ENCODE measurements at places on chromosomes 2 and 18. TPM values are rescaled to one million over a fixed set of nuclear protein-coding genes. Genes with fewer than 3 reads are reported as not detected.

The MITD1 gene
- 40.6 TPM for total RNA-seq

The LINC00305 gene
- not detected for total RNA-seq

The CHRNG gene
- total RNA-seq: not detected

The ZDBF2 gene
- total RNA-seq: 7.1 TPM

The ANKRD44 gene
- 58.4 TPM for total RNA-seq

The GCG gene
- not detected for total RNA-seq

The SCN7A gene
- total RNA-seq: 40.8 TPM

The KCNG2 gene
- 2.3 TPM for total RNA-seq

The TMEM198 gene
- not detected for total RNA-seq

The CRYGB gene
- total RNA-seq: not detected

The ASXL3 gene
- total RNA-seq: 7.2 TPM

The CIDEA gene
- total RNA-seq: not detected

The LGALSL gene
- 17.4 TPM for total RNA-seq

The OSR1 gene
- total RNA-seq: 10.7 TPM

The L3MBTL4 gene
- 3.2 TPM for total RNA-seq

The TUBA3D gene
- total RNA-seq: not detected

The REG1B gene
- total RNA-seq: not detected

The PRSS56 gene
- total RNA-seq: not detected

The GPN1 gene
- total RNA-seq: 33.8 TPM

The WNT10A gene
- total RNA-seq: not detected

The TANC1 gene
- total RNA-seq: 50.9 TPM

The MTA3 gene
- total RNA-seq: 65.9 TPM

The PCARE gene
- total RNA-seq: not detected
